GM10248 (cell line): ENCODE measurements at places on chromosomes 3 and 15.

DNA sequence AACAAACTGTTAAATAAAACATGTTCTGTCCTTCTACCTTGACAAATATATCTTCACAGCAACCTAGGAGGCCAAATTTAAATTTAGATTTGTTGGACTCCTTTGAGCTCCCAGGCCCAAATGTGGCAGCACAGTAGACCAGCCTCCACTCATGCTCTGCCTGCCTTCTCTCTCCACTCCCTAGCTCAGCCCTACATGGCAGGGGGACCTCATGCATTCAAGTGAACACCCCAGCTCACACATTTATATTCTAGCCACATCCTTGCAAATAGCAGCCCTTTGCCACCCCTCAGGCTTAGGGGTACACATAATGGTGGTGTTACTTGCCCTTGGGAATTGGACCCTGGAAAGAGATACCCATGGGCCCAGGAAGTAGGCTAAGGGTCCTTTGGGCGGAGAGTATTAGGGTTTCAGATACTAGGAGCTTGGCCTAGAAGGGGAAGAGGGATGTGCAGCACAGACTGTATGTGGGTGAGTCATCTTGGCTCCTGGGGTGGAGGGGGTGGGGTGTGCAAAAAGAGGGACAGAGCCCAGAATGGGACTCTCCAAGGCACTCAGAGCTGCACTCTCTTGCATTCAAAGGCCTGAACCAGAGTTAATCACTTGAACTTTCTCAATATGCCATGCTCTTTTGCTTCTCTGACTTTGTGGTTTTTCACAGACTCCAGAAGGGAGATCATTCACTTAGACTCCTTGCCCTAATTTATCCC is 268.4 kb upstream of the ROPN1 start:
- DNase-seq = no peak

DNA sequence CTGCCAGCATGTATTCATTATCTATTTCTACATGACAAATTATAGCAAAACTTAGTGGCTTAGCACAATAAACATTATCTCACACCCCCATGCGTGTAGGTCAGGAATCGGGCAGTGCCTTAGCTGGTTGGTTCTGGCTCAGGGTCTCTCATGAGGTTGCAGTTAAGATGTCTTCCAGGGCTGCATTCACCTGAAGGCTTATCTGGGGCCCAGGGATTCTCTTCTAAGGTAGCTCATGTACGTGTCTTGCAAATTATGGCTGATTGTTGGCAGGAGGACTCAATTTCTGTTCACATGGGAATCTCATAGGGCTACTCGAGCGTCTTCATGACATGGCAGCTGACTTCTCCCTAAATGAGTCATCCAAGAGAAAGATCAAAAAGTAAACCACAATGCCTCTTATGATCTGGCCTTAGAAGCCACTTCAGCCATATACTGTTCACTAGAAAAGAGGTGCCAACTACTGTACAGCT is 42.9 kb upstream of the TSC22D2 start:
- DNase-seq = no peak

DNA sequence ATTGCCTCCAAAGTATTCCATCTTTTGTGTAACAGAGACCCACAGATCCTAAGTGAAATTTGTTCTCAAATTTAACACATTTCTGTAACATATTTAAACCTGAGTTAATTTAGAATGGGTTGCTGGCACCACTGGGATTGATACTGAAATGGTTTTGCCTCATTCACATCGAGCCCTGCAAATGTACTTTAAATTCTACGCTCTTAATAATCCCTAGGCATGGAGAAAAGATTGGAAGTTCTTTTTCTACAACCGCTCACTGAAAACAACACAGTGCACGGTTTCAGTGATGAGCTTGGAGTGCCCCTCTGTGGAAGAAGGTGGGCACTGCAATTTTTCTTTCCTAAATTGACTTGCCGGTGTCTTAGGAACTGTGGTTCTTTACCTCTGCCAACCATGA is 109.9 kb upstream of the ATP11B start:
- DNase-seq = peak; percentile 72

DNA sequence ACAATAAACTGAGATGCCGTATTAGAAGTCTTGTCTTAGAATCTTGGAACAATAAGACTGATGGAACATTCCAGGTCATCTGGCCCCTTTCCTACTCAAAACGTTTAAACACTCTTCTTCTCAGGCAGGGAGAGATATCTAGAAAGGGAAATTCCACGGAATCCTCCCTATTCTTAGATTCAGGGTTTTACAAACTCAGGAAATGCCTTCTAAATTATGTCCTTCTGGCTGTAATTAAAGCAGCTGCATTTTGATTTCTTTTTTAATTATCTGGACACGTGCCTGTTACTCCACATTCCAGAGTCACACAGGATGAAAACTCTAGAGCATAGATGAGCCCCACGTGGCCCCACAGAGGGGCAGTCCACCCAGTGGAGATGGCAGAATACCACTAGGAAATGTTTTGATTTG is 41.5 kb upstream of the MTMR10 start:
- DNase-seq = no peak

DNA sequence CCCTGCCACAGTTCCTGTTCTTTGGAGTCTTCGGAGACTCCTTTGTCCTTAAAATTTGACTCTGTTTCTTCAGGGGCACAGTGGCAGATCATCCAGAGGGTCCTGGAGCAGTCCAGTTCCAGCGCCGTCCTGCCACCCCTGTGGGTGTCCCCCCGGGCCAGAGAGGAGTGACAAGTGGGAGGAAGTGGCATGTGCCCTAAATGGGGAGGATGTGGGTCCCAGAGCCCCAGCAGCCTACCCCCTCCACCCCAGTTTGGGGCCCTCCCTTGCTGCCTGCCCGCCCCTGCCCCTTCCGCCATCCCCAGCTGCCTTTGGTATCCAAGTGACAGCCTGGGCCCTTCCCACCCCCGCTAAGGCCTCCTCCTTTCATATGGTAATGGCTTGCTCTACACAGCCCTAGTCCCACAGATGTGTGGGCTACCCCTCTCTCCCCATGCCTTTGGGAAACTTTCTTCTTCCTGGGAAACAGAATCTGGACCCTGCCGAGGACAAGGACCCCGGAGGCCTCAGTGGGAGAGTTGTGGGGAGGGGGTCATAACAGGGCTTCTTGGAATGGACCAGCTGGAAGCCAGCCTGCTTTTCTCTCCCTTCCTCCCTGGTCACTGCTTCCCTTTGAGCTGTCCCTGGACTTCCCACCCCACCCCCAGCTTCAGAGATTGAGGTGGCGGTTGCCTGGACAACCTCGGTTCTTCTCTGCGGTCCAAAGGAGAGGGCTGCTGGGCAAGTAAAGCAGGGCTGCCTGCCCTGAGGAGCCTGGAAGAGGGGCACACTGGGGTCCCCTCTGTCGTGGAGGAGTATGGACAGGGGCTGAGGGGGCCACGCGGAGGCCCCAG is 43.2 kb downstream of the KLHL25 start:
- no peak for DNase-seq

GRCh38 chr3:46612324-46612723 is at the start of gene FAM240A:
Gene FAM240A, plus strand, starts transcription at chr3:46612525. Its CDS starts 159 bp downstream, at chr3:46612684.
- no peak for DNase-seq

DNA sequence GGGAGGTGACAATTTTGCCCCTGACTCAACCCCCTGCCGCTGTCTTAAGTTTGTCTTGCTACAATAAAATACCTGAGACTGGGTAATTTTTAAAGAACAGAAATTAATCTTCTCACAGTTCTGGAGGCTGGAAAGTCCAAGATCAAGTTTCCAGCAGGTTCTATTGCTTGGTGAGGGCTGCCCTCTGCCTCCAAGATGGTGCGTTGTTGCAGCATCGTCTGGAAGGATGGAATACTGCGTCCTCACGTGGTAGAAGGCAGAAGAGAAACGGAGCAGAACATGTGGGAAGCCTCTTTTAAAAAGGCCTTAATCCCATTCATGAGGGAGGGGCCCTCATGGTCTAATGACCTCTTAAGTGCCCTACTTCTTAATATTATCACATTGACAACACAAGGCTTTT is 87.3 kb upstream of the SNTN start:
- DNase-seq = no peak

GRCh38 chr3:114128231-114128630 is 50.6 kb downstream of the DRD3 start:
- DNase-seq = no peak

DNA sequence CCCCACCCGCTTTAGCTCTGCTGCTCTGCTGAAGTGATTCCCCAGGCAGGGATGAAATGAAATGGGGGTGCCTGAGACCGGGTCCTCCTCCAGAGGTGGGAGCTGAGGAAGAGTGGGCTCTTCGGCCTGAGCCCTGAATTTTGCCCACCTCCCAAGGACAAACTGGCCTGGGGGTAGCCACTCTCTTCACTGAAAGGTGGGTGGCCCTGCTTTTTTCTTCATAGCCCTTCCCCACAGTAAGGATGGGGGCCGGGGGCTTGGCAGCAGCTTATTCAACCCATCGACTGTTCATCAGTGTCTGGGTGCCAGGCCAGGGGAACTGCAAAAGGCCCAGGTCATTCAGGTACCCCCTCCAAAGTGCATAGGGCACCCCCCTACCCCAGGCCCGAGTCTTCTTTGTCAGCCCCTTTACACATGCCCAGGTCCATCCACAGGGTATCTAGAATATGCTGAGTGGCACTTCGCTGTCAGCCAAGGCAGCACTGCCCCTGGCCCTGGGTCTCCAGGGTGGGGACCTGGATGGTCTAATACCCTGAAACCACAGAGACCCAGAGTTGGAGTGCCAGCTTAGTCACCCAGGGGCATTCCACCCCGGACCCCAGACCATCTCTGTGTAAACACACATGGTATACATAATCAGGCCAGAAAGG is 7.9 kb downstream of the SCN5A start:
- DNase-seq = no peak

DNA sequence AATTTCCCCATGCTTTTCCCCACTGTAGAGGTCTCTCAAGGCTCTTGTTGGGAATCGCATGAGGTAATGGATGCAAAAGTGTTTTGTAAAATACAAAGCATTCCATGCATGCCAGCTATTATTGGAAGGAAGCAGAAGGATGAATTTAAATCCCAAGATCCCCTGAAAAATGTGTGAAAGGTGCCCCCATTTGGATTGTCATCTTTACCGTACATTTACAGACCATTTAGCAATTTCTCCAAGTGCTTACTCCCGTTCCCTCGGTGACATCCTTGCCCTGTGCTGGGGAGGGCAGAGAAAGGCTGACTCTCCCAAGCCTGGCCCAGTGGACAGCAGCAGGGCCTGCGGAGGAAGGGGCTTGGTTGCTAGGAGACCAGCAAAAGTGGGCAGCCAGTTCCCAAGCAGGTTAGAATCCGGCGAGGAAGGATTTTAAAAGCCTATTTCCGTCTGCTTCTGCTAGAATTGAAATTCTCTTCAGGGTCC is 31.1 kb upstream of the NEO1 start:
- no peak for DNase-seq

GRCh38 chr3:77915336-77915735 is 875.4 kb downstream of the ROBO2 start:
- no peak for DNase-seq

GRCh38 chr3:154149286-154149685 is 28.1 kb downstream of the ARHGEF26 start:
- no peak for DNase-seq

DNA sequence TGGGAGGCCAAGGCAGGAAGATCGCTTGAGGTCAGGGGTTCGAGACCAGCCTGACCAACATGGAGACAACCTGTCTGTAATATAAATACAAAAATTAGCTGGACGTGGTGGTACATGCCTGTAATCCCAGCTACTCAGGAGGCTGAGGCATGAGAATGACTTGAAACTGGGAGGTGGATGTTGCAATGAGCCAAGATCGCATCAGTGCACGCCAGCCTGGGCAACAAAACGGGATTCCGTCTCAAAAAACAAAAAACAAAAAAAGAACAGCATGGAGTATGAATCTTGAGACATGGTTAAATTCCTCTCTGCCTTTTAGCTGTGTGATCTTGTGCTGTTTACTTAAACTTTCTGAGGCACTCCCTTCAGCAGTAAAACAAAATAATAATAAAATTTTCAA is 244.9 kb downstream of the FGF12 start:
- DNase-seq = no peak

GRCh38 chr15:86483936-86484335 is 404.3 kb downstream of the AGBL1 start:
- no peak for DNase-seq

DNA sequence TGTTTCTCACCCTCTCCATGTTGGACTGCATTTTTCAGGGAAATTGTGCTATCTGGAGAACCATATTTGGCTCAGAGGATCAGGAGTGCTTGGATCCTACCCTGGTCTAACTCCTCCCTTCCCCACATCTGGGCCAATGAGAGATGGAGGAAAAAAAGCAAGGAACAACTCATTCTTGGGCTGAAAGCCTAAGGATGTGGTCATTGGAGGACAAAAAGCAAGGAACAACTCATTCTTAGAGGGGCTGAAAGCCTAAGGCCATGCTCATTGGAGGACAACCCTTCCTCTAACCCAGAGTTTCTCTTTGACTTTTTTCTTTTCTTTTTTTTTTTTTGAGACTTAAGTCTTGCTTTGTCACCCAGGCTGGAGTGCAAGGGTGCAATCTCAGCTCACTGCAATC is 48.6 kb upstream of the CHRNB4 start:
- no peak for DNase-seq

DNA sequence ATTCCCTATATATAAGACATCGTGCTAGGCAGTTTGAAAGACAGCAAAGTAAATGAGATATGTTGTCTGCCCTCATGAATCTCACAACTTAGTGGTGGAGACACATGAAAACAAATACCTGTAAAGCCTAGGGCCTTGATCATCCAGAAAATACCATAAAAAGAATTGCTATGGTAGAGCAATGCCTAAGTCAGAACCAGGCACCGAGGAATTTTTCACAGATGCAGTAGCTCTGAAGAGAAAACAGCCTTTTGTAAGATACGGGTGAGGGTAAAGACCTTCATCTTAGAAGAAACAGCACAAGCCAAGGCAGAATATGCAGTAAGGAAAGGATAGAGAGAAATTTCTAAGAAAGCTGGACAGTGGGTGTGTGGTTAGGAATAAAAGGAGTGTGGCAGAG is 36.1 kb downstream of the CD200R1L start:
- DNase-seq = no peak

DNA sequence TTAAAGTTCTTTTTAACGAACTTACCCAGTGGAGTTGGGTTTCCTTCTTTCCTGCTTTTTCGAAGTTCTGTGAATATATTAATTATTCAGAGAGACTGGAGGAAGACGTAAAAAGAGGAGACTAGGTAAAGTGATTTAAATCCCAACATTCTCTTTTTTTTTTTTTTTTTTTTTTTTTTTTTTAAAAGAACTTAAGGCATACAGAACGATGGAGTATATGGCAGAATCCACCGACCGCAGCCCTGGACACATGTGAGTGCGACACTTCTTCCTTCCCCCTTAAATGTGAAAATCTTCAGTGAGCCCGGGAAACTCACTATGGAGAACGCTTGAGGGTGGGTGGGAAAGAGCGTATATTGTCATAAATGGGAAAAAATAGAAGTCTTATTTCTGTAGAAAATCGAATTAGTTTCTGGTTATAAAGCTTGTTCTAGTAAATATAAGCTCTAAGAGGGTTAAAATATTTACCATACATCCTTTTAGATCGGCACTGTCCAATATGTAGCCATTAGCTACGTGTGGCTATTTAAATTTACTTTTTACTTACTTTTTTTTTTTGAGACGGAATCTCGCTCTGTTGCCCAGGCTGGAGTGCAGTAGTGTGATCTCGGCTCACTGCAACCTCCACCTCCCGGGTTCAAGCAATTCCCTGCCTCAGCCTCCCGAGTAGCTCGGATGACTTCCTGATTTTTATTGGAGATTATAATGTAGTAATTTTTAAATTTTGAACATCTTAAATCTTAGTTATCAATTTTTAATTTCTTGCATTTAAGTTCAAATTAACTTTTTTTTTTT is 892 bp downstream of the NMD3 start:
- DNase-seq = peak; percentile 18

GRCh38 chr3:22315925-22316324 is 564.9 kb upstream of the ZNF385D start:
- DNase-seq = no peak

- no peak for DNase-seq
Measured at GRCh38 chr3:2802429-2802828, 307.7 kb downstream of the IL5RA start.
